ENCODE measurements at places on chromosomes 16 and 17.

DNA sequence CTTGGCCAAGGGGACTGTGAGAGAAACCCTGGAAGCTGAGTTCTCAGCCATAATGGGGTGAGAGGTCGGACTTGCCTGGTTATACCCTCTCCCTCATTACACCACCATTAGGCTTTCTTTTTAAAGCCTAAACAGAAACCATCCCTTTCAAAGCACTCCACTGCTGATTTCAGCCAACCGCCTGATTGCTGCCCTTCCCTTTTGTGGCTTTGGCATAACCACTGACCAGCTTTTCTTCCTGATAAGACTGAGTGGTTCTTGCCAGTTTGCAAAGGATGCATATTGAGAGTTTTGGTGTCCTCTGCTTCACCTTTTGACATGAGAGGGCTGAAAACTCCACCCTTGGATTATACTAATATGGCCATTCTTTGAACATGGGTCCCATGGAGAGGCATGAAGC lies 308.2 kb upstream of the GOT2 start:
- DNase-seq, result no peak

DNA sequence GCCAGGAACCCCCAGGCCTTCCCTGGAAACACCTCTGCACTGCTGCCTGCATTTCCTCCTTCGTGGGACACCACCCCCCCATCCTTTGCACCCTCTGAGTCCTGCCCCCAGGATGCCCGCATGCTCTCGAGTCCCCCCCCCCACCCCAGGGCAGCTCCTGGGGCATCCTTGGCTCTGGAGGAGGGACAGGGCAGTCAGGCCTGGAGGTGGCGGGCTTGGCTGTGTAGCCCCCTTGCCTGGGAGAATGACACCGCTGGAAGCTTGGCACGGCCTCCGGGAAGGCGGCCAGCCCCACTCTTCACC lies 98.9 kb upstream of the GSE1 start:
- DNase-seq, result no peak

DNA sequence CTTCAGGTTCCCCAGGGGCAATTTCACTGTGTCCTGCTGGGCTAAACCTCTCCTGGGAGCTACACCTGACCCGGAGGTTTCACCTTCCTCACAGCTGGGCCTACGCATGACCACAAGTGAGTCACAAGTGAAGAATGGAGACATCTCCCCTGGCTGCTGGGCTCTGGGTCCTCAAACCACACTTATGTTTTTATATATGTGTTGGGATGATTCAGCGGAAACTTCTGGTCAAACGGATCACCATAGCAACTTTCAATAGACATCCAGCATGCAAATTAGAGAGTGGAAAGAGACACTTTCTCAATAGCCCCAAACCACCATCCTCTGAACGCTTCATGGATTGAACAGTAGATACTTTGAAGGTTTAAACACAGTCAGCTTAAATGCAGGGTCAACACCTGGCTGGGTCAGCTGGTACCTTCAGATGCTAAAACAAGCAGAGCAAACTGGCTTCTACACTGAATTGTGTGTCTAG lies 28.0 kb upstream of the MAF start:
- no peak for DNase-seq

DNA sequence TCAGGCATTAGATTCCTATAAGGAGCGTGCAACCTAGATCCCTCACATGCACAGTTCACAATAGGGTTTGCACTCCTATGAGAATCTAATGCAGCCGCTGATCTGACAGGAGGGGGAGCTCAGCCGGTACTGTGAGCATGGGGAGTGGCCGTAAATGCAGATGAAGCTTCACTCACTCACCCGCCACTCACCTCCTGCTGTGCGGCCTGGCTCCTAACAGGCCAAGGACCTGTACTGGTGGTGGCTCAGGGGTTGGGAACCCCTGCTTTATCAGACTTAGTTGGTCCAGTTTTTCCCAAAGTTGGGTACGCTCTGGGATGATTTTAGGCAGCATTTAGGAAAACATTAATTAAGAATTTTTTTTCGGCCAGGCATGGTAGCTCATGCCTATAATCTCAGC lies 103.8 kb downstream of the MARF1 start:
- DNase-seq, result no peak
